ENCODE measurements at places on chromosomes 16 and 17.

DNA sequence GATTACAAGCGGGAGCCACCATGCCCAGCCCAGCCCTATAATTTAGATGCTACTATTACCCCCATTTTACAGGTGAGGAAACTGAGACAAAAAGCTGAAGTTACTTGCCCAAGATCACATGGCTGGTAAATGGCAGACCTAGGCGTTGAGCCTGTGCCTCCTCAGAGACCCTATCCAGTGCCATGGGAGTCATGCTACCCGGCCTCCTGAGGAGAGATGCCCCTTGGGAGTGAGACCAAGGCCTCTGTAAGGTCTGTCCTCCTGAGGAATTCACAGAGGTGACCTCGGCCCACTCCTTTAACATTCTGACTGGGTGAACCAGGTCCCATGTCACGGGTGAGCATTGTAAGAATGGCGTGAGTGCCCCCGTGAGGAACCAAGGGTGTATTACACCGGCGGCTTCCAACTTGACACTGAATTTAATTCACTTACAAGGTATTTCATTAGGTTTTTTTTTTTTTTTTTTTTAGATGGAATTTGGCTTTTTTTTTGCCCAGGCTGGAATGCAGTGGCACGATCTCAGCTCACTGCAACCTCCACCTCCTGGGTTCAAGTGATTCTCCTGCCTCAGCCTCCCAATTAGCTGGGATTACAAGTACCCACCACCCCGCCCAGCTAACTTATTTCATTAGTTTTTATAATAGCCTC, 95.7 kb downstream of the ABCC6 start:
- DNase-seq, result peak; percentile 53

GRCh38 chr16:68665501-68665900, 20.4 kb downstream of the CDH3 start:
- no peak for DNase-seq

- no peak for DNase-seq
Measured at GRCh38 chr16:48430890-48431289, 45.7 kb upstream of the SIAH1 start.

GRCh38 chr16:84109598-84110335, 7.0 kb downstream of the MBTPS1 start:
- DNase-seq, result no peak

- no peak for DNase-seq
Measured at GRCh38 chr16:16033208-16033717, 83.8 kb downstream of the ABCC1 start.

Data from fibroblast of the conjunctiva (primary cell).